ENCODE measurements at places on chromosomes 1 and 21.

GRCh38 chr1:205965036-205965884, 22.0 kb upstream of the SLC26A9 start:
- peaks cover 12% of the 10 kb centered on the region for H3K4me1 ChIP-seq
- DNase-seq = no peak
- no peaks in the 10 kb centered on the region for H3K36me3 ChIP-seq
- H3K4me3 ChIP-seq = no peak overlapping the region
- peaks cover 3% of the 10 kb centered on the region for H3K27me3 ChIP-seq

DNA sequence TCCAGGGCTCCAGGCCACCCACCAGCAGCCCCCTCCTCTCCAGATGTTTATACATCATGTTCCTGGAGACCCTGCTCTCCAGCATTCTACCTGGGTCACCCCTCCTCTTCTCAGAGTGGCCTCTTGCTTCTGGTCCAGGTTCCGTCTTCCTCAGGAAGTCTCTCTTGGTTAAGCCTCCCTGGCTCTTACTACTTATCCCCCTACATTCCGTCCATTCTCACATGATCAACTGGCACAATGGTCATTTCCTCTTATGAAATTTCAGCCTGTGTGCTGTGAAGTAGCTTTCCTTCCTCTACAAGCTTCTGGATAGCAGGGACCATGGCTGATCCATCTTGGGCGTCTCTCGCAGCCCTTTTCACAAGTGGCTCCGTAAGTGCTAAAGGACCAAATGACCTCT, 33.9 kb upstream of the ATP2B4 start:
- peaks cover 34% of the 10 kb centered on the region for H3K4me1 ChIP-seq
- no peak for DNase-seq
- no peaks in the 10 kb centered on the region for H3K36me3 ChIP-seq
- no peak overlapping the region for H3K27ac ChIP-seq

DNA sequence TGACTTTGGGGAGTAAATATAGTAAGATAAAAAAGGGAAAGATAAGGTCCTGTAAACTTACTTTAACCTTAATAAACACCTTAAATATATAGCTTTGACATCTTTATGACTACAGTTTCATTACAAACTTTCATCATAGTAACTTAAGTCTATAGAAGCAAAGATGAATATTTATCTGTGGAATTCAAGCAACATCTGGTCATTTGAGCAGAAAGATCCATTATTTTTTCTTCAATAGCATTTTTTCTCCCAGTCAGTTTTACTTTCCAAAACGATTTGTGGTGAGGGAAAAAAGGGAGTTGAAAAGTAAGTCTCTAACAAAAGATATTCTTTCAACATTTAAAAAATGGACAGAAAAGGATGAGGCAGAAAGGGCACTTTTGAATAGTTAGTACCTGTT, 69.0 kb downstream of the HMCN1 start:
- H3K27me3 ChIP-seq = no peaks in the 10 kb centered on the region
- no peak overlapping the region for H3K27ac ChIP-seq
- no peak overlapping the region for H3K4me3 ChIP-seq
- no peak for DNase-seq
- H3K4me1 ChIP-seq = no peaks in the 10 kb centered on the region
- peaks cover 5% of the 10 kb centered on the region for H3K36me3 ChIP-seq

DNA sequence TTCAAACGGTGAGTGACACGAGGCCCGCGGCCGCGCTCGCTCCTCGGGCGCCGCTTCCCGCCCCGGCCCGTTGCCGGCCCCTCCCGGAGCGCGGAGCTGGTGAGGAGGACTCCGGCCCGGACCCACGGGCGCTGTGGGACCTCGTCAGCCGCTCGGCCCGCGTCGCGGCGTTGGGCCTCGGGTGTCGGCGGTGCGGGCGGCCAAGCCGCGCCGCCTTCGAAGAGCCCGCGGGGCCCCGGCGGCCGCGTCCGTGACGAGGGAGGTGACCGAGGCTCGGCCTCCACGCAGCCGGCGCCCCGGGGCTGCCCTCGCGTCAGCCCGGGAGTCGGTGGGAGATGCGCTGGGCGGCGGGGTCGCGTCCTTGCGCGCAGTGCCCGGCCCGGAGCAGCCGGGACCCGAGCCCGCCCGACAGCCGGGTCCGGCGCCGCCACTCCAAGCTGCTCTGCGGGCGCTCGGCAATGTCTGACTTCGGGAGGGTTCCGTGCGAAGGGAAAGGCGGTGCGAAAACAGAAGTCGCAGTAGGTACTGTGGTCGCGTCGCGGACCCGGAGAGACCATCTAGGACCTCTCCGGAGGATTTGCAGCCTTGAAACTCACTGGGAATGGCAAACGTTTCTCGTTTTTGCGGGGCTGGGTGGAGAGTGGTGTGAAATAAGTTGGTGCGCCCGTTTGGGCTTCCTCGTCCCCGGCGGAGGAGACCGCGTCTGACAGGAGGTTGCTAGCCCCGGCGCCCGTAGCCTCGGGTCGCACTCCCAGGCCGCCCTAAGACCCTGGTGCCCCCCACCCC, 829 bp downstream of the SPEN start:
- peak; percentile 44 for DNase-seq
- peaks cover 16% of the 10 kb centered on the region for H3K27me3 ChIP-seq
- H3K4me1 ChIP-seq = peaks cover 18% of the 10 kb centered on the region
- H3K4me3 ChIP-seq = peak overlapping the region; percentile 95

DNA sequence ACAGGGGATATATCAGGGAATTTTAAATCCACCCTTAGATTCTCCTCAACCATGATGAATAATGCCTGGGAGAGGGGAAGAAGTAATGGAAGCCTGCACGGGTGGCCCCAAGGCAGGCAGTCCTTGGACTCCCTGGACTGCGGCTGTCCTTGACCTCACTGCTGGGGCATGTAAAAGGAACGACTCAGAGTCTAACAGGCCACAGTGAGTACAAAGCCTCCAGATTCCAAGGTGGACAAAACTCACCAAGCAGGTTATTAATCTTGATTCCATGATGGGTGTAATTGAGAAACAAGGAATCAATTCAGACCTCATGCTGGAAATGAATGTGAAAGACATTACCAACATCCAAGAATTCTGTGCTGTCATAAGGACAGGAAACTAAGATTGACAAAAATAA, 13.0 kb upstream of the ARHGAP29 start:
- DNase-seq = no peak
- H3K4me3 ChIP-seq = no peak overlapping the region
- no peaks in the 10 kb centered on the region for H3K36me3 ChIP-seq

GRCh38 chr1:158998037-158998780, 11.5 kb upstream of the IFI16 start:
- no peak overlapping the region for H3K27ac ChIP-seq
- no peak for DNase-seq
- peak overlapping the region; percentile 83 for H3K4me3 ChIP-seq

DNA sequence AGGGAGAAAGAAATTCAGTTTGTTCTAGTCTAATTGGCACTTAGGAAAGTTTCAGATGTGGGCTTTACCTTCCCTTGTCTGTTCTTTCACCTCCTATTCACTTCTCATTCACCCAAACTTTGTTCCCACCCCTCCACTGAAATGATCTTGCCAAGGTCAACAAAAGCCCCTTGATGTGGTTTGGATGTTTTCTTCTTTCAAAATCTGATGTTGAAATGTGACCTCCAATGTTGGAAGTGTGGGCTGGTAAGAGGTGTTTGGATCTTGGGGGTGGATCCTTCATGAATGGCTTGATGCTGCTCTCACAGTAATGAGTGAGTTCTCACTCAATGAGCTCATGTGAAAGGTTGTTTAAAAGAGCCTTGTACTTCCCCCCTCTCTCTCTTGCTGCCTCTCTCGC, 379.3 kb downstream of the HHIPL2 start:
- no peak overlapping the region for H3K4me3 ChIP-seq
- no peak for DNase-seq
- H3K27me3 ChIP-seq = peaks cover 1% of the 10 kb centered on the region
- H3K27ac ChIP-seq = no peak overlapping the region

DNA sequence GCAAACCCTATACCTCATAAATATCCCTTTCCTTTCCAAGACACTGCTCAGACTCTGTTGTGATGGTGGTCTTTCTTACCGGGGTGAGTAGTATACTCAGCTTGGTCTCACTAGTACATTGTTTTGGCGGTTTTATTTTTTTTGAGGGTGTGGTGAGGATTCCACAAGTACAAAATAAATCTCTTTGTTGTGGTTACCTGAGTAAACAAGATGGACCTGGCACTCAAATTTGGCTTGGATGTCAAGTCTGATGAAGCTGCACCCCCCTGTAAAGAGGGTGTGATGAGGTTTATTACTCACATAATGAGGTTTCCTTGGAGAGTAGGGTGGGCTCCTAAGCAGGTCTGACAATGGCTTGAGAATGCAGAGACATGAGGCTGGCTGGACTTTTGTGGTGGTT, 68.2 kb upstream of the KCNJ6 start:
- no peak overlapping the region for H3K27ac ChIP-seq
- H3K4me1 ChIP-seq = peaks cover 13% of the 10 kb centered on the region
- no peak for DNase-seq
- H3K27me3 ChIP-seq = no peaks in the 10 kb centered on the region
- H3K4me3 ChIP-seq = no peak overlapping the region

GRCh38 chr21:46184625-46185555, 631 bp upstream of the SPATC1L start:
- no peaks in the 10 kb centered on the region for H3K36me3 ChIP-seq
- H3K27me3 ChIP-seq = peaks cover 13% of the 10 kb centered on the region
- peak; percentile 76 for DNase-seq
- H3K27ac ChIP-seq = peak overlapping the region; percentile 92

DNA sequence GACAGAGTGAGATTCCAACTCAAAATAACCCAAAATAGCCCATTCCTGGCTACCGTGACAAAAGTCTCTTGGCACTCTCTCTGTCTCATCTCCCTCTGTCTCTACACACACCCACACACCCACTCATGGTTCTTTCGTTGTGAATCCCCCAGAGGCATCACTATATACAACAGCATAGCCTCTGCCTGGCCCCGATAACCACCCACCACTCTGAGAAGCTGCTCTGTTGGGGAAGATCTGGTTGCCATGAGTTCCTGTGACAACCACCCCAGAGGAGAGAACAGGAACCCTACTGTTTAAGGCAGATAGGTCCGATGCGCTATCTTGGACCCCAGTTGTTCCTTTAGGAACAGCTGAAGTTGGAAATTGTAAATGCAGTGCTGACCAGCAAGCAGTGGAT, 70.4 kb upstream of the LYST start:
- no peak overlapping the region for H3K27ac ChIP-seq
- peaks cover 8% of the 10 kb centered on the region for H3K27me3 ChIP-seq
- peaks cover 6% of the 10 kb centered on the region for H3K4me1 ChIP-seq
- no peak overlapping the region for H3K4me3 ChIP-seq
- no peak for DNase-seq

DNA sequence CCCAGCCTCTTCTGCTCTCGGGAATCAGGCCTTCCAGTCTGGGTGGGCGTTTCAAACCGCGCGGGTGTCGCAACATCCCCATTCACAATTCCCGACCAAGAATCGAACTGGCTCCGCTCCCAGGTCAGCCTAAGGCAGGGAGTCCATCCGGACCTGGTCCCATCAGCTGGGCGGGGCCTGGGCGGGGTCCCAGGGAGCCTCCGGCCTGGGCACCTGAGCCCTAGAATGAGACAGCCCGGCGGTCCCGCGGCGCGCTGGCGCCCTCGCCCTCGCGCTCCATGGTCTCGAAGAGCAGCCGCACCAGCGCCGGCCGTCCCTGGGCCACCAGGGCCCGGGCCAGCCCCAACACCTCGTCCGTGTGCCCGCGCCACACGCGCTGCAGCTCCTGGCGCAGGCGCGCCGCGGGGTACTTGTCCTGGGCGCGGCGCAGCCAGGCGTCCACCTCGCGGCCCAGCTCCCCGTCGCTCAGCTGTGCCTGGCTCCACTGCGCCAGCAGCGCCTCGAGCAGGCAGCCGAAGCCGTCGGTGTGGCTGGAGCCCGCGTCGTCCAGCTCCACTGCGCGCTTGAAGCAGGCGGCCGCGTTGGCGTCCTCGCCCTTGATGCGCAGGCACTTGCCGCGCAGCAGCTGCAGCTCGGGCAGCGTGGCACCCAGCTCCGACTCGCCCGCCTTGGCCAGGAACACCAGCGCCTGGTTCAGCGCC, 16.9 kb upstream of the PARS2 start:
- peaks cover 14% of the 10 kb centered on the region for H3K27me3 ChIP-seq
- H3K4me3 ChIP-seq = peak overlapping the region; percentile 63
- peaks cover 4% of the 10 kb centered on the region for H3K4me1 ChIP-seq
- DNase-seq = peak; percentile 64
- no peak overlapping the region for H3K27ac ChIP-seq

DNA sequence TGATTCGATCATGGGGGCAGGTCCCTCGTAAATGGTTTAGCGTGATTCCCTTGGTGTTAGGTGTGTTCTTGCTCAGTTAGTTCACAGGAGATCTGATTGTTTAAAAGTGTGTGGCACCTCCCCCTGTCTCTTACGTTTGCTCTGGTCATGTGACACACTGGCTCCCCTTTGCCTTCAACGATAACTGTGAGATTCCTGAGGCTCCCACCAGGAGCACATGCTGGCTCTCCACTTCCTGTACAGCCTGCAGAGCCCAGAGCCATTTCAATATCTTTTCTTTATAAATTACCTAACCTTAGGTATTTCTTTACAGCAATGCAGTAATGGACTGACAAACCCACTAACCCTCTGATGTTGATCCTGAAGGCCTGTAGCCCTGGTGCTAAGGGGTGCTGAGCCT, 141.9 kb downstream of the FCRL5 start:
- no peak overlapping the region for H3K27ac ChIP-seq
- no peak for DNase-seq
- H3K4me3 ChIP-seq = no peak overlapping the region

DNA sequence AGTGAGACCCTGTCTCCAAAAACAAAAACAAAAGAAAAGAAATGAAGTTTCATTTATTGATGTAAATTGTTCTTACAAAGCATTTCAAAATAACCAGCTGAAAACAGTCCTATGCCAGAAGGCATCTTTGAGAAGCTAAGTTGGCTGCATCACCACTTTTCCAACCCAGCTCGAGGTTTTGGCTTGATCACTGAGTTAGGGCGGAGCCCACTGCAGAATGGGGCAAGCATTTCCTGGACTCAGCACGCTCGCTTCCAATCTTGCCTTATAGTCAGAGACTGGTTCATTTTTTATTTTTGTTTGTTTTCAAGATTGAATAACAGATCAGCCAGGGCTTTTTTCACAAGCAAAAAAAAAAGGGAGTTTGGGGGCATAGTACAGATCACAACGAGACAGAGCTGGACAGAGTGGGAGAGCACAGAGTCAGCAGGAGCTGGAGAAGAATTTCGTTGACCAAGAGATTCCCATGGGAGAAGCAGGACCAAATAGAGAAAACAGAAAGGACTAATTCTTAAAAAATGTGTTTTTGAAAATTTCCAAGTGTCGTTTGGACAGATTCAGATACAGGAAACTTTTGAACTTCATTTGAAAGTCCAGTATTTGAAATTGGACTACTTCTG, 23.5 kb upstream of the COL6A1 start:
- no peak overlapping the region for H3K27ac ChIP-seq
- no peak overlapping the region for H3K4me3 ChIP-seq
- DNase-seq = no peak
- H3K27me3 ChIP-seq = peaks cover 2% of the 10 kb centered on the region

DNA sequence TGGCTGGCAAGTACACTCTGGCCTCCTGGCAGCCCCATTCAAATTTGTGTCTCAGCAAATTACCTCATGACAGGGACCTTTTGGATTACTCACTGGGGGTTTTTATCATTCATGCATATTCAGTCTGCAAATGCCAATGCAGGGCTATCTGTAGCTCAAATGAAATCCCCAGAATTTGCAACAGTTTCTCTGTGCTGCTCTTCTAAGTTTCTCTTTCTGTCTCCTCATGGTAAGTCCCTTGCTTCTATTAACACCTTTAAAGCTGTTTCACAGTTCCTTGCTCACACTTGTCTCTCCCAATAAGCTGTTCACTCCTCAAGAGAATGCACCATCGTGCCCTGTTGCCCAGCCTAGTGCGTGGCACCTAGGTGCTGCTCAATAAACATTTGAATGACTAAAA, 3.3 kb upstream of the FAM78B start:
- no peak for DNase-seq
- H3K4me3 ChIP-seq = no peak overlapping the region
- H3K4me1 ChIP-seq = peaks cover 20% of the 10 kb centered on the region
- no peaks in the 10 kb centered on the region for H3K36me3 ChIP-seq
- peaks cover 11% of the 10 kb centered on the region for H3K27me3 ChIP-seq

All from glutamatergic neuron (in vitro differentiated cells).